ENCODE measurements at places on chromosomes 4 and X.

DNA sequence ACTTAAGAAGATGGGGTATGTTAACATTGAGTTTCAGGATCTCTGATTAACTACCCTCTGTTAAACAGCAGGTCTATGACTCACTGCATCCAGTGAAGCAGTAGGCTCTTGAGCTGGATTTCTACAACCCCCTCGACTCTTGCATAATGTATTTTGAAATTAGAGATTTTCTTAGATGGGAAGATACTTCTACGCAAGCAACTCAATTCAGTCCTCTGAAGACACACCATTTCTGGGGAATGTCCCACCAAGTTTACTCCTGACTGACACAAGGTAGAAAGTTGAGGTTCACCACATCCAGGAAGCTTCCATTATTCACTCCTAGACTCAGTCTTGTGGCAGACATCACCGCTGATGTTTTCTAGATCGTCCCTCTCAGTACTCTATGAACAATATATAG lies 12.9 kb downstream of the PALLD start:
- DNase-seq, result peak; percentile 14

DNA sequence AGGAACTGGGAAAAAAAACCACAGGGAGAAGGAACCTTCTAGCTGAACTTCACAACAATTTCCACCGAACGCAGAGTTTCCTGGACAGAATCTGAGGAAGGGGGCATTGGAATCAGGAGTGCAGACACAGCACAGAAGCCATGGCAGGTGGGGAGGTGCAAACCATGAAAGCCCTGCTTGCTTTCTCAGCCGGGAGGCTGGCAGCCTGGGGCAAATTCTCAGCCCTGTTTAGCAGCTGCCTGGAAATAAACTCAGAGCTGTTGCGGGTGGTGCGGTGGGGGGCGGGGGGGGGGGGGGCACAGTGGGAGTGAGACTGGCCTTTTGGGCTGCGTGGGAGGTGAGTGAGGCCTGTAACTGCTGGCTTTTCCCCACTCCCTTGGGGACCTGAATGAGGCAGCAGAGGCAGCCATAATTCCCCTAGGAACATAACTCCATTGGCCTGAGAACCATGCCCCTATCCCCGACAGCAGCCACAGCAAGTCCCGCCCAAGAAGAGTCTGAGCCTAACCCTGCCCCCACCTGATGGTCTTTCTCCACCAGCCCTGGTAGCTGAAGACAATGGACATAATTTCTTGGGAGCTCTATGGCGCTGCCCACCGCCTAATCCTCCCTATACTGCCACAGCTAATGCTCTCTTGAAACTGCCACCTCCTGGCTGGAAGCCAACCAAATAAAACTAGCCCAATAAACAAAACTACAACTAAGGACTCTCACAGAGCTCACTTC lies 176.3 kb downstream of the FAM13A start:
- DNase-seq, result no peak

GRCh38 chr4:90145319-90145718 lies 18.1 kb downstream of the CCSER1 start:
- no peak for DNase-seq

- DNase-seq, result no peak
Measured at GRCh38 chr4:55635282-55635681, 816 bp downstream of the NMU start.

DNA sequence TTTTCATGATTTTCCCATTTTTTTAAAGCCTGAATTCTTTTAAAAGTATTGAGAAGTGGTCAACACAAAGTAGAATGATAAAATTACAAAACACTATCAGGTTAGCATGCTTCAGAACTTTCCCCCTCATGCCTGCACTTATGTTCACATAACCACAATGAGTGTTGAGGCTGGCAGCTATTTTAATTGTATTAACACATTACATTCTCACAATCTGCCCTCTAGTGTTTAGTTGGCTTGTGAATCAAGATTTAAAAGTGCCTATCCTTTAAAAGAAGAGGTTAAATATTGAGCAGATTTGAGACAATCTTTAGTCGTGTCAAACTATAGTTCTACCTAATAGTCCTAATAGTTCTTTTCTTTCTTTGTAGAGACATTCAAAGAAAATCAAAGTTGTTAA lies 93.6 kb upstream of the NAP1L5 start:
- DNase-seq, result no peak

DNA sequence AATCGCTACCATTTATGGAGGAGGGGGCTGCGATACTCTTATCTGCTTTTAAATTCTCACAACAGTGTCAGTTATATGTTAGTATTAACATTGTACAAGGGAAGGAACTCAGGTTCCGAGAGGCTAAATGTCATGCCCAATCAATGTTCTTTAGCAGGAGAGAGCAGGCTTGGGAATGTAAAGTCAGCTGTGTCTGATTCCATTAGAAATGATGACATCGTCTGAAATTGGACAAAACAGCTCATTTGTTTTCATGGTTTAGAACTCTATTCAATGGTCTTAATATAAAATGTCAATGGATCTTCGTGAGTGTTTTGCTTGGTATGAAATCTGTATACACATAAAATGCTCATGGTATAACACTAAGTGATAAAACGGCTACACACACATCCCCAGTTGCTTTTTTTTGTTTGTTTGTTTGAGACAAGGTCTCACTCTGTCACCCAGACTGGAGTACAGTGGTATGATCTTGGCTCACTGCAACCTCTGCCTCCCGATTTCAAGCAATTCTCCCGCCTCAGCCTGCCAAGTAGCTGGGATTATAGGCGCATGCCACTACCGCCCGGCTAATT lies 11.9 kb upstream of the SH3KBP1 start:
- DNase-seq, result no peak

DNA sequence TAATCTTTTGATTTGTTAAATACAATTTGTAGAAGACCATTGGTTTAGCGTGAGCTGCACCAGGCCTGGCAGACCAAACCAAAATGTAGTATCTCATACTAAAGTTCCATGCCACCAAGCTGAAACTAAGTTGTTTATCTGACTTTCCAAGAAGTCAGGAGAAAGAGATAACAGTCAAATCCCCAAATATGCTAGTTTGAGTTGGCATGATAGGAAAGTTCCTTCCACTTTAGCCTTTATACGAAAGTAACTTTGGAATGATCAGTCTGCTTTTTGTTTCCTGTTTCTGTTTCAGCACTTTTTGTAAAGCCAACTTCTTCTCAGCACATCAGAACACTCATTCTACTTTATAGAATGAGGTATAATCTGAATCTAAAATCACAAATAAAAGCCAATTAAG lies 449.2 kb downstream of the GRXCR1 start:
- DNase-seq, result no peak

- DNase-seq, result no peak
Measured at GRCh38 chr4:137266511-137266910, 265.8 kb downstream of the PCDH18 start.

GRCh38 chr4:3208826-3209225 lies 40.1 kb upstream of the MSANTD1 start:
- no peak for DNase-seq

DNA sequence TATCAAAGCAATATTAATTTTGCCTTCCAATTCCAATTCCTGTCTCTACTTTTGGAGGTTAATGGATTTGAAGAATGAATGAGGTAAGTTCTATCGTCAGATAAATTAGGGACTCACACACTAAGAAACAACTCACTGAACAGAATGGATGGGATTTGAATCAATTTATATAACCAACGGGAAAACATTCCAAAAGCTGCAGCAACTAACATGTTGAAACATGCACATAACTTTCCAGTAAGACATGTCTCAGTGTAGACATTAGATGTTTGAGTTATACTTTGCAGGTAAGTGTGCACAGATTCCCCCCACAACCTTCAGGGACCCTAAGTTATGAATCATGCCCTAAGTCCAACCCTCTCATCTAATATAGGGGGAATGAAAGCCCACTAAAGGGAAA lies 34.3 kb downstream of the TFDP3 start:
- no peak for DNase-seq

GRCh38 chr4:184310881-184311709 lies 93.4 kb upstream of the ENPP6 start:
- no peak for DNase-seq

GRCh38 chr4:98546910-98547594 lies 111.4 kb downstream of the TSPAN5 start:
- DNase-seq, result no peak

DNA sequence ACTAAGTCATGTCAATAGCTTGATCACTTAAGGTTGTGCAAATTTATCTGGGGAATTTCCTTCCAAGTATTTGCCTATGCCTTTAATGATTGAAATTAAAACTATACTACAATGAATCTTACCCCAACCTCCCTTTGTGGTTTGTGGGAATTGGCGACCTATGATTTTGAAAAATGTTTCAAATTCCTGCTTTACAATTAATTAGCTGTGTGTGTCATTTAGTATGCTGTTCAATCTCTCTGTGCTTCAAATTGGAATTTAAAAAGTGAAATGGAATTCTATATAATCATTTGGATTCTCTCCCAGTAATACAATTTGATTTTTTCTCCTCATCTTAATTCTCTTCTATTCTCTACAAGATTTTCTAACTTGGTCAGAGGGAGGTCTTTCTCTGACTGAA lies 2319.5 kb downstream of the ARAP2 start:
- DNase-seq, result no peak

GRCh38 chrX:128464116-128464515 lies 411.9 kb upstream of the ACTRT1 start:
- no peak for DNase-seq

- DNase-seq, result no peak
Measured at GRCh38 chr4:185869427-185869826, 57.4 kb upstream of the SORBS2 start.

DNA sequence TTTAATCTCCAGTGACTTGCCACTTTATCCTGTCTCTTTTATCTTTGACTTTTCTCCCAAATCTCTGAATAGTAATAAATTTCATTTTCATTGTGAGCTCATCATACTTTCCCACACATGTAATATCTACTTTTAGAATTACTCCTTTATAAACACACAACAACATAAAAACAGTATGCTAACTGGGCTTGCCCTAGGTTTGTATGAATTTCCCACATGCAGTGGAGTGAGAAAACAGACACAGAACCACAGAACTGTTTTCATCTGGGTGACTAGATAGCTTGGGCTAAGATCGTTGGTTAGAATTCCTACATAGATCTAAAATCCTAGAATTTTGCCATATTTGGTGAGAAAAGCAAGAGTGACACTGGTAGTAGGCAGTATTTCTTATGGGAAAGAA lies 409.5 kb downstream of the SPRY1 start:
- no peak for DNase-seq

GRCh38 chr4:105155426-105155825 lies 8.8 kb downstream of the TET2 start:
- DNase-seq, result no peak

- no peak for DNase-seq
Measured at GRCh38 chrX:45712067-45712466, 511.4 kb upstream of the DIPK2B start.

GRCh38 chrX:952816-953215 lies 259.6 kb downstream of the CRLF2 start:
- DNase-seq, result no peak

Data from T-helper 1 cell (primary cell).